ENCODE measurements at places on chromosomes 1 and 21.

- no peak for DNase-seq
Measured at GRCh38 chr1:224500796-224501195, 66.2 kb upstream of the WDR26 start.

DNA sequence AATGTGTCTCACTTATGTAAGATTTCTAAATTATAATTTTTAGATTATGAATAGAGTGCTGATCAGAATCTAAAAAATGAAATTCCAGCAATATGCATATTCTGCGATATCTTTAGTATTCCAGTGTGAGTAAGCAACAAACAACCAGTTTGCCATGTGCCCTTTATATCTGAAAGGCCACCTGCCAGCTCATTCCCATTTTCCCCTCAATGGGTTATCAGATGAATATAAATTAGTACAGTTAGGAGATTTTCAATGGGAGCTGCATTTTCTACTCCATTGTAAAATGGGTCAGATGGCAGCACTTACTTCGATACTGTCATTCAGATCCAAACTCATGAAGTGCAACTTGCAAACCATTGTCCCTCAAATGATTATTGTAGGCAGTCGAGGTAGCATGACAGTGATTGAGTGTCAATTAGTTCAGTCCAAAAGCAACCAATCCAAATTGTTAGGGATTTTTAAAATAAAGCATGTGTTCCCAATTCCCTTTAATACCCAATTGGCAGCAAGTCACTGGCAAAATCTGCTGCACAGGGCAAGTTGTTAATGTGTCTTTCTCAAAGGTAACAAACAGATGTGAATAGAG, 680.3 kb downstream of the LRRIQ3 start:
- DNase-seq, result no peak

DNA sequence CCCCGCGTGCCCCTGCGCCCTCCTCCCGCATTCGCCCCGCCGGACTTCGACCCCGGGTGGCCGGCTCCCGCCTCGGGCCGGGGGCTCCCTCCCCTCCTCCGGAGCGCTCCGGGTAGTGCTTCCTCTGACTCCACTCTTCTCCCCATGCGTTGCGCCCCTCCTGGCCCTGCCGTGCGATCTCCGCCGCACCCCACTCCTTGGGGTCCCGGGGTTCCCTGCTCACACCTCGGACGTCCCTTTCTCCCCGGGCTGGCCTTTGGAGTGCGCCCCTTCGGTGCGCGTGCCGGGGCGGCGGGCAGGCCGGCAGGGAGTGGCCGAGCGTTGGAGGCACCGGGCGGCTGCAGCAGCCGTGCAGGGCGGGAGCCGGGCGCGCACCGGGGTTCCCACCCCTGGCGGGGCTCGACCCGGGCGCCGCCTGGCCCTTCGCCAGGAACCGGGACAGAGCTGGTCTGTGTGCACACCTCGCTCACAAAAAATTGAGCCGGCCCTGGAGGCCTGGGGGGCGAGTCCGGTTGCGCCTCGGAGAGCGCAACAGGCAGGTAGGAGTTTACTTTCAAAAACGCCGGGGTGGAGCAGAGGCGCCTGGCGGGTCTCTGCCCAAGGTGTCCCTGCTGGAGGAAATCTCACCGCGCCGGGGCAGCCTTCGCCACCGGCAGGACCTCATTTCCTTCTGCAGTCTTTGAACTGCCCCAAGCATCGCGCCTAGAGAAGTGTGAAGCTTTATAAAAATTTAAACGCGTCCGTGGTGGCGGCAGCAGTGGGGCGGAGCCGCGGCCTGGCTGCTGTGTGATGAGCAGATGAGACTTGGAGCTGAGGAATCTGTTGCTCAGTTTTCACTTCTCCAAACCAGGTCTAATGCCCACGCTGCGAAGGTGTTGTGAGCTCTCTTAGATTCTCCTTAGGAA, 650 bp downstream of the VANGL1 start:
- DNase-seq, result peak; percentile 61

- DNase-seq, result no peak
Measured at GRCh38 chr1:37940299-37940947, 6.4 kb downstream of the INPP5B start.

- no peak for DNase-seq
Measured at GRCh38 chr21:17858747-17859146, 39.6 kb upstream of the C21orf91 start.

- no peak for DNase-seq
Measured at GRCh38 chr1:54052431-54052933, 522 bp downstream of the TMEM59 start.

- DNase-seq, result no peak
Measured at GRCh38 chr1:96116731-96117130, 604.9 kb upstream of the PTBP2 start.

GRCh38 chr1:182166750-182167149, 105.2 kb upstream of the ZNF648 start:
- DNase-seq, result no peak

DNA sequence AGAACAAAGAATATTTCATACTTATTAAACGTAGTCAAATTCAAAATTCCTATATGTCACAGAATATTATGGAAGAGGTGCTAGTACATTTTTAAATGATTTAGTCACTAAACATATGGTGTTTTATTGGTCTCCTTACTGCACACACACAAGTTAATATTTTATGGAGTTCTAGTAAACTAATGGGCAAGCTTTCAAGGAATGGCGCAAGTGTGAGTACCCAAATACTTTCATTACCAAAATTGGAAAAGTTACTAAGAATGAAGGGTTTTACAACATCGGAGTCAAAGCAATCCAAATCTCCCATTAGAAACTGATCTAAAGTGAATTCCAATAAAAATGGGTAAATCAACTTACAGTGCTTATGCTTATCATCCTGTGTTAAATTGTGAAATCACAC, 921.9 kb downstream of the ADGRL2 start:
- DNase-seq, result no peak

- DNase-seq, result no peak
Measured at GRCh38 chr1:39213511-39214002, 9.1 kb downstream of the MACF1 start.

- no peak for DNase-seq
Measured at GRCh38 chr1:81598623-81599022, 202.1 kb upstream of the ADGRL2 start.

GRCh38 chr1:245489838-245490237, 335.1 kb downstream of the KIF26B start:
- no peak for DNase-seq

DNA sequence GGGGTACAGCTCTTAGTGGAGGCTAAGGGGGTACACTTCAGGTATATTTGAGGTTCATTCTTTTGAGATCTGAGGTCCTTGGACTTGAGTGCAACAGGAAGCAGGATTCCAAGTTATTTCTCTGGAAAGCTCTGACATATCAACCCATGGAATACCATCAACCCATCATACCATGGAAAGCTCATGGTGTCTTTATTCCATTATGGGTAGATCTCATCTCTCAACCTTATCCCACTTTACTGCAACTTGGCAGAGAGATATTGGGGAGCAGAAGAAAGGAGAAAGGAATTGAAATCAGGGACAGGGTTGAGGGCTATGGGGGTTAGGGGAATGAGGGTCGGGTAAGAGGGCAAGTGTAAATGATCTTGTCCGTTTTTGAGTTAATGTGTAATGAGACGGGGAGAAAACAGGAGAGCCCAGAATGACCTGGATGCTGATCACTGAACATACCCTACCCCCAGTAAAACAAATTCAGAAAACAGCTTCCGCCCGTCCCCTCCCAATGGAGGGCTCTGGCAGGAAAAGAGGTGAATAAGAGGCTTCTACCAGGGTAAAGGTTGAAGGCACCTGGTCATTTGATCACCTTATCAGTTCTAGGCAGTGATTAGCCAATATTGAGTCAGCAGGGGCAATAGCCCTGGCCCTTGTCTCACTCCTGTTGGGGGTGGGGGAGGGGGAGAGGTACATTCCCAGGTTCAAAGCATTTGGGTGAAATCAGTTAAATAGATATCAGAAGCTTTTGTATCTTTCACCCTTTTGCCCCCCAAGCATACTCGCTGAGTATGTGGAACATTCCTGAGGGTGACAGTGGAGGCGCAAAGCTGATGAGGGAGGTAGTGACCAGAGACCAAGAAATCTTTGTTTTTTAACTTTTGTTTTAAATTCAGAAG, 622 bp upstream of the APOA2 start:
- no peak for DNase-seq

GRCh38 chr1:60277269-60277668, 203.7 kb upstream of the C1orf87 start:
- DNase-seq, result no peak

DNA sequence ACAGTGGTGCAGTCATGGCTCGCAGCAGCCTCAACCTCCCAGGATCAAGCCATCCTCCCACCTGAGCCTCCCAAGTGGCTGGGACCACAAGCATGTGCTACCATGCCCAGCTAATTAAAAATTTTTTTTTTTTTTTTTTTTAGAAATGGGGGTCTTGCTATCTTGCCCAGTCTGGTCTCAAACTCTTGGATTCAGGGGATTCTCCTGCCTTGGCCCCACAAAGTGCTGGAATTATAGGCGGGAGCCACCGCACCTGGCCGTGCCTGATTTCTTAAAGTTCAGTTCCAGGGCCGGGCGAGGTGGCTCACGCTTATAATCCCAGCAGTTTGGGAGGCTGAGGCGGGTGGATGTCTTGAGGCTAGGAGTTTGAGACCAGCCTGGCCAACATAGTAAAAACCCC, 6.4 kb downstream of the THAP3 start:
- no peak for DNase-seq

DNA sequence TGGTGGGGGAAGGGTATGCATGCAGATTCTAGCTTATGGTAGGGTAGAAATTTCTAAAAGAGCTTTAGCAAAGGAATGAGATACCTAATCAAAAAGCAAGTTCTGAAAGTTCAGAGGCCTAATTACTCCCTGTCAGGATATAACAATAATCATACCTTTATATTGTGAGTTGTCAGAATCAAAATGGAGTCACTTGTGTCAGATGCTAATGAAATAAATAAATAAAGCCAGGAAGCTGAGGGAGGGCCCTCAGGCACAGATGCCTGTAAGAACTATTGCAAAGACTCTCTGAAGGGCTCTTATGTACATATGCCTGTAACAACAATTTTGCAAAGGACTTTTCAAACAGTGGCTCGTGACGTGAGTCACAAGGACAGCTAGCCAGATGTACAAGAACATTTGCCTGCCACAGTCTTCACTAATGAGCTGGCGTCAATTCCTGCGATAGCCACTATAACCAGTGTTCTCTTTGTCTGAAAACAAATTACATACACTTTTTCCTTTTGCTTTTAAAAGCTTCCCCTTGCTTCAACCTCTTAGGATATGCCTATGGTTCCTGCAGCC, 27.4 kb upstream of the DNASE2B start:
- DNase-seq, result no peak

GRCh38 chr1:201945157-201945556, 1.2 kb downstream of the LMOD1 start:
- no peak for DNase-seq
